Stimulated activated naive B cell treated with anti-CD40 and anti-IgM and Interleukin-4, amounts not matched to agents 10 μg/mL and 1 μg/mL and 100 μg/mL, for 72 hours (primary cell): ENCODE measurements at places on chromosomes 6 and 20.

DNA sequence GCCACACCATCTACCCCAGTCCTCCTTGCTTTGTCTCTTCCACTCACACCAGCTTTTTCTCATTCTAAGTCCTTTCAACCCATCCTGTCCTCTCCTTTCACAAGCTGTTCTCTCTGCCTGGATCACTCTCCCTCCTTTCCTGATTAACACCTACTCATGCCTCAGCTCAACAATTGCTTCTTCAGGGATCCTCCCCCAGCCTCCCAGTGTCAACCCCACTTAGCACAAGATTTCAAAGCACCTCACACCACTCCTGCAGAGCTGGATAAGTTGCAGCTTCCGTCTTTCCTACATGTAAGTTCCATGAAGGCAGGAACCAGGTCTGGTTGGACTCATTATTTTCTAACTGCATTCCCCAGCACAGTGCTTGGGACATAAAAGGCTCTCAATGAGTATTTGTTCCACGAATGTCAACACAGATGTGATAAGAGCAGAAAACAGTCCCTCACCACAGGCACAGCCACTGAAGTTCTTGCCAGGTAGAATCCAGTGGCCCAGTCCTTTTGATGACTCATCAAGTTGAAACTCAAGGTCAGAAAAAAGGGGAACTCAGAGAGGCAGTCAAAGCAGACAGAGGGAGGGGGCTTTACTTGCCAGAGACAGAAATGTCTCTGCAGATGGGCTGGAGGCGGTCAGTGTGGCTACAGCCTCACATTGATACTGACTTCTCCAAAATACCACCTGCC is 193.4 kb upstream of the PRDM1 start:
- peak; percentile 69 for DNase-seq

GRCh38 chr6:104187616-104188015 is 672.1 kb downstream of the HACE1 start:
- DNase-seq, result no peak

- DNase-seq, result no peak
These were observed at the start of gene DDR1 for GRCh38 chr6:30883685-30884520. TSS of gene DDR1 (plus strand) at chr6:30884519. CDS start at chr6:30888730, 4,211 bp downstream.

GRCh38 chr6:35454391-35455110 is 2.4 kb downstream of the FANCE start:
- no peak for DNase-seq

DNA sequence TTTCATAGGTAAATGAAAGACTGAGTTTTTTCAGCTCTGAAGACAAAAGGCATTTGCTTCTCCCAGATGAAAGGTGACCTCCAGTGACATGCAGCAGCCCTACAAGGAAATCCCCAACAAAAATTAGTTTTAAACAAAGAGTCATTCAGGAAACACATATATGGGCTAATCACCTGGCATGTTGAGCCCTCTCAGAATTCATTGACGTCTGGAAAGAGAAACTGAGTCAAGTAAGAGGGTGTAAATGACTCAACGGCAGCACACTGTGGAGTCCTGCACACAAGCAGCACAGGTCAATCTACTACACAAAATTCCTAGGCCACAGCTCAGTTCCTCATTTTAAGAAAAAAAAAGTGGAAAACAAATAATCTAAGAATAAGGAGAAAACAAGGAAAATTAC is 592.3 kb downstream of the EPHA7 start:
- DNase-seq, result no peak

DNA sequence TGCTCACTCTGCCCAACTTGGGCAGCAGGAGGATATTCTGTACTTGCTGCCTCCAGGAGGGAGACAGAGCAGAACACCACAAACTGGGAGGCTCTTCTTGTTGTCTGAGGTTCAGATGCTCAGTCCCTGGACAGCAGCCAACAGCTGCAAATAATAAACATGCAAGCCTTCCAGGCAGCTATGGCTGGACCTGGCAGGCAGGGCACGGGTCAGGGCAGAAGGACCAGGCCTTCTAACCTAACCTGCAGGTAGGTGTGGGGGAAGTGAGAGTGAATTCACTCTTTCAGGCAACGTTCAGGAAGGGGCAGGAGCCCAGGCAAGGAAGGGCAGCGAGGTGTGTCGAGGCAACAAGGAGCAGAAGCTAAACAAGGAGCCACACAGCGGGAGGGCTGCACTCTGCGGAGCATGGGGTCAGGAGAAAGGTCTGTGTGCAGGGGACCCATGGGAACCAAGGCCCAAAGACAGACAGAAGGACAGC is 31.5 kb downstream of the NINL start:
- DNase-seq, result no peak

DNA sequence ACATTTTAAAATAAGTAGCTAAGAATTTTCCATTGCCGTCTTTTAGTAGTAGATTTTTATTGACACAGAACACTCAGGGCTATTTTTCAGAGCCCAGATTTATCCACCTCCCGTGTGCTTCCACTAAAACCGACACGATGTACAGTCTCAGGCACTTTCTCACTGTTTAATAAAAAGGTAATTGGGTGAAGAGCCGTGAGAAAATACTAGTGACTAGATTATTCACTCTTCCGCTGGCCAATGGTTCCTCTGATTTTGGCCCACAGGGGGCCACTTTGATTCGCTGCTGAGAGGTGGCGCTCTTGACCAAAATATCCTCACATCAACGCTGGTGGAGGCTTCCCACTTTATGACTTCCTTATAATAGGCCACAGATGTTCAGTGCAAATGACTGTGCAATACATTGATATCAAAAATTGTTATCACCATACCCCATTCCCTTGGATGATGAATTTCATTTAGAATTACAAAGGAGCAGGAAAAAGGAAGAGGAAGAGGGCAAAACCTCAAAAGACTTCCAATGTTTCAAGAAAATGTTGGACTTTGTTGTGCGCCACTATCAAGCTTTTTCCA is 12.3 kb upstream of the HDDC2 start:
- DNase-seq, result peak; percentile 41

- no peak for DNase-seq
These were observed 185.8 kb upstream of the PRDM1 start for GRCh38 chr6:105900125-105900937.

DNA sequence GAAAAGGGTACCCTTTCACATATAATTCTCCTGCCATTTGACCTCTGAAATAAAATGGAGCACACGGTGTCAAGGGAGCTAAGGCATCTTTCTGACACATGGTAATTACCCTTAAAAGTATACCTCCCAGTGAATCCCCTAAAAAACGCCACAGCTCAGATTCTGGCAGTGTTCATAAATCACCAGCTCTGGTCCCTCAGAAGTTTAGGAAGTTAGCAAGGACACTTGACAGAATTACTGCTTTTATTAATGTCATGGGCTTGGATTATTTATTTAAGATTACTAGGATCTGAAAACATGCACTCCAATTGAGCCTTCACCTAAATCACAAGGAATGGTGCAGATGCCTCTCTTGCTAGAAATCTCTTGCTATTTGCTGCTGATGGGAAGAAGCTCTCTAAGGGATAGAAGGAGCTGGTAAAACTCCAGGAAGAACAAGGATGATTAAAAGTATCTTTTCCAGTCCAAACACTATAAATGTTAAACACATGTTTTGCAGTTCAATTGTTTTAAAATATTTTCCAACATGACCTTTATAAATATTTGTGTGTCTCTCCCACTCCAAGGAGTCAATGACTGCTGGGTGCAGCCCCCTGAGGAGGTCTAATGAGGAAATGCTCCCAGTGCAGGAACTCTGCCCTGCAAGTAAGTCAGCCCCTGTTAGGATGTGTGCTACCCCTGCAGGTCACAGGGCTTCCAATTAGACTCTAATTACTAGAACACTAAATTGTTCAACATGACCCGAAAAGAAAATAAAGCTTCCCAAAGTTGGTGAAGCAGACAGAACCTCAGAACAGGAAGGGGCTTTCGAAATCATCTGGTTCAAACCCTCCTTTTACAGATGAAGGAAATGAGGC is 230.3 kb downstream of the TFAP2A start:
- no peak for DNase-seq
